Spinal cord (tissue), 10 donors: ENCODE measurements at places on chromosomes 6 and 20. TPM values are rescaled to one million over a fixed set of nuclear protein-coding genes. Genes with fewer than 3 reads are reported as not detected.

Gene LAMA4
- 317 TPM for total RNA-seq

Gene FILIP1
- total RNA-seq = 10.4 TPM

Gene TBX18
- total RNA-seq = 32.8 TPM

Gene NOL7
- 65.1 TPM for total RNA-seq

Gene KHDC1L
- 0.83 TPM for total RNA-seq

Gene MUCL3
- total RNA-seq = not detected

Gene CRYBG1
- 3.4 TPM for total RNA-seq

Gene ZSCAN31
- total RNA-seq = 19.9 TPM

Gene PDYN
- total RNA-seq = 1.2 TPM

Gene OPRM1
- total RNA-seq = 2.8 TPM

Gene B3GAT2
- total RNA-seq = 82.5 TPM
